NCI-H1930 (cell line): ENCODE measurements at places on chromosomes 13 and 19.
A peak's percentile ranks its signal among the peaks of the same experiment; 100 is the strongest.

GRCh38 chr19:18478545-18479311 lies 40.8 kb upstream of the ISYNA1 start:
- no peak for DNase-seq

DNA sequence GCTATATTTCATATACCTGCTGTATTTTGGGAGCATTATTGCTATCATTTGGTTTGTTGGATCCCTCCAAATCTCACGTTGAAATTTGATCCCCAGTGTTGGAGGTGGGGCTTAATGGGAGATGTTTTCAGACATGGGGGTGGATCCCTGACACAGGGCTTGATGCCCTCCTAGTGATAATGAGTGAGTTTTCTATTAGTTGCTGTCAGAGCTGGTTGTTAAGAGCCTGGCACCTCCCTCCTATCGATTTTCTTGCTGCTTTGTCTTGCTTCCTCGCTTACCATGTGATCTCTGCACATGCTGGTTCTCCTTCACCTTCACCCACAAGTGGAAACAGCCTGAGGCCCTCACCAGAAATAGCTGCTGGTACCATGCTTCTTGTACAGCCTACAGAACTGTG lies 259.9 kb upstream of the STARD13 start:
- no peak for DNase-seq

- peak; percentile 34 for DNase-seq
Measured at GRCh38 chr19:41192574-41193429, at the start of gene CYP2S1. Gene CYP2S1 (plus strand): TSS chr19:41193219. CDS start chr19:41193265, 46 bp downstream.

- peak; percentile 83 for DNase-seq
Measured at GRCh38 chr13:36163809-36164308, 32.7 kb upstream of the DCLK1 start.

GRCh38 chr13:78601124-78601873 lies 2.1 kb downstream of the POU4F1 start:
- DNase-seq, result no peak

- DNase-seq, result no peak
Measured at GRCh38 chr13:95262837-95263384, 38.3 kb downstream of the ABCC4 start.

- peak; percentile 69 for DNase-seq
Measured at GRCh38 chr19:54448040-54448773, 792 bp upstream of the LENG8 start.

DNA sequence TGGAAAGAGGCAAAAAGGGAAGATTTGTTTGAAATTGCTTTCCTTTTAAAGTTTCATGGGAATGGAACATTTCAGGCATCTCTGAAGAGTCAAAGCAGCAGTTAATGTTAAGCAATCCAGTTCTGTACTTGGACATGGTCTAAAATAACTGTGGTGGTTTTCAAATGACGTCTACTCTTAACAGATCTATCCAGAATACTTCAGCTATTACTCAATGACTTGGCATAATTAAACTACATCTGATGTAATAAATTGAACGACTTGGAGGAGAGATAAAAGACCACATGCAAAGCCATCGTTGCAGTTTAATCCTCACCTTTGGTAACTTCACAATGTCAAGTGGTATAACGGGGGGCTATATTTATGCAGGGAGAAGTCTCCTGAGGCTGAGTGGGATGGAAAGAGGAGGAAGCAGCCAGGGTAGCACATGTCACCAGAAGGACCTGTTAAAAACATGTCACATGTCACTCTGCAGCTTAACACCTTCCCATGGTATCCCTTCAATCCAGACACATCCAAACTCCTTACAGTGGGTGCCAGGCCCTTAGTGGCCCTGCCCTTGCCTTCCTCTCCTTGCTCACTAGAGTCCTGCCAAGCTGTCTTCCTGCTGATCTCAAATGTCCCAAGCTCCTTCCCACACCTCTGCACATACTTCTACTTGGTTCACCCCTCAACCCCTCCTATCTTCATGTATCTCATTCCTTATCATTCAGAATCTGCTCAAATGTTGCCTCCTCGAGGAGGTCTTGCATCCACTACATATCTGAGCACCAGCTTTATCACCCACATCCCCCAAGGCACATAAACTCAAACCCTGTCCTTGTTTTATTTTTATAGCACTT lies 327.8 kb downstream of the SUCLA2 start:
- DNase-seq, result no peak

DNA sequence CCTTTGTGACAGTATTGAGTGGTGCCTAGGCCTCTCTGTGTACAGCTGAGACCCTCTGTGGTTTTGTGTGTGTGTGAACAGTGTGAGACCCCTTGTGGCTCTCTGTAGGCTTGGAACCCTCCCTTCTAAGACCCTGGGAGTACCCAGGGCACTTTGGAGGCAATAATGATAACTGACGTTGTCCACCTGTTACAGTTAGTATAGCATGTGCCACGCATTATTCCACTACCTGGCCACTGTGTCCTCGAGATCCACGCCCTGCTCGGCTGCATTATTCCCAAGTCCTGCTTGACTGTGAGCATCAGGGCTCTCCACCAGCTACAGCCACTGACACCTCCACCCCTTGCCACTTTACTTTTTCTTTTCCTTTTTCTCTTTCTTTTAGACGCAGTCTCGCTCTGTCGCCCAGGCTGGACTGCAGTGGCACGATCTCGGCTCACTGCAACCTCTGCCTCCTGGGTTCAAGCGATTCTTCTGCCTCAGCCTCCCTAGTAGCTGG lies 2.0 kb downstream of the GRAMD1A start:
- no peak for DNase-seq

DNA sequence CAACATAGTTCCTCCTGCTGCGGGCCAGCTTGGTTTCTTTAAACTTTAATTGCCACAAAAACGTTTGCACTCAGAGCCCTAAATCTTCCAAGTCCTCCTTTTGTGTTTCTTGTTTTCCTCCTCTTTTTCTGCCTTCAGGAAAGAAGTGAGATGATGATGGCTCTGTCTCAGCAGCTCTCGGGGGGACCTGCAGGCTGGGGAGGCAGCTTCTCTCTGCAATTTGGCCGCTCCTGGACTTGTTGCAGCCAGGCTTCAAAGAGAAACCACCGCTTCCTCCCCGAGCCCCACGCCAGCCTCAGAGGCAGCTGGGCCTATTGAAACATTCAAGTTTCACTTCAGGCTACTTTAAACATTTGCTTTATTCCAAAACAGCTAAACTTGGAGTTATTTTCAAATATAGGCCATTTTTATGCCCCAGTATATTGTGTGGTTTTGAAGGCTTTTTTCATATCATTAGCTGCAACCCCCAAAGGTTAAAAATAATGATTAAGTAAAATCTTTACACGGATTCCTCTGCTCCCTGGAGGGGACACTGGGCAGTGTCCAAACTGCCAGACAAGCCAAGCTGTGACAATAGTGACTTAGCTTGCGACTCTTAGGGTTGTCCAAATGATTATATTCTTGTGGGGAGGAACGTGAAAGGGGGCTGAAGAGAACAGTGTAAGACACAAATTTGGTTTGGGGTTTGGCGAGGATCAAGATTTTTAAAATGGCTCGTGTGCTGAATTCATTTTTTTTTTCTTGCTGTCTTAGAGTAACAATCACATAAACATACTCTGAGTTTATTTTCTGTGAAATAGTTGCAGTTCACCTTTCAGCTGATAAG lies 330.8 kb downstream of the DLEU7 start:
- DNase-seq, result no peak

GRCh38 chr13:98454389-98454881 lies 122.5 kb downstream of the STK24 start:
- no peak for DNase-seq

GRCh38 chr19:2561895-2562294 lies 86.0 kb downstream of the GADD45B start:
- DNase-seq, result no peak

DNA sequence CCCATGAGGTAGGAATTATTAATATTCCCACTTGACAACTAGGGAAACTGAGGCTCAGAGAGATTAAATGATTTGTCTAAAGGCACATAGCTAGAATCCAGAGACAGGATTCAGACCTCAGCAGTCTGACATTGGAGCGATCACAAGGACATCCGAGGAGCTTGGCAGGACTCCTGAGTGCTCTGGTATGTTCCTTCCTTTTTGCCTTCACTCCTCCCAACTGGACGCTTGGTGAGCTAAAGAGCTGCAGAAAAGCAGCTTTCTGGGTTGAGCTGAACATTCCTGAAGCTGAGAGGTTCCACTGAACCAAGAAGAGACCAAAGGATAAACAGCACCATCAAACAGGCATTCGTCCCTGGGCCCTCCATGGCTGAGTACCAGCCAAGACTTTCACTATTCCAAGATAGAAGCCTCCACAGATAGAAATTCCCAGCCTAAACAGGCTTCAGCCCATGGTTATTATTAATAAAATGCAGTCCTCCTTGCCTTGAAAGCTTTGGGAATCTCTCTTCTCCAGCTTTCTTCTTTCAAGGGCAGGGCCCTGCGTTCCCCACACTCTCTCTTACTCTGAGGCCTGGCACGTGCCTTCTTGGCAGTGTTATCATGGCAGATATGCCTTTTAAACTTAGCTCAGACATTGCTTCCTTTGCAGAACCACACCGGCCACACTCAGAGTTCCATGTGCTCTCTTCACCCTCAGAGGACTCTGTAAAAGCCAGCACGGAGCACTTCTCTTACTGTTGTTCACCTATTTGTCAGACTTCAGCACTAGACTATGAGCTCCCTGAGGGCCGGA lies 97.1 kb downstream of the CYSLTR2 start:
- DNase-seq, result no peak

GRCh38 chr19:11659612-11660011 lies 62.3 kb downstream of the ZNF627 start:
- no peak for DNase-seq

- no peak for DNase-seq
Measured at GRCh38 chr19:56927791-56928207, 87.3 kb upstream of the PEG3 start.

DNA sequence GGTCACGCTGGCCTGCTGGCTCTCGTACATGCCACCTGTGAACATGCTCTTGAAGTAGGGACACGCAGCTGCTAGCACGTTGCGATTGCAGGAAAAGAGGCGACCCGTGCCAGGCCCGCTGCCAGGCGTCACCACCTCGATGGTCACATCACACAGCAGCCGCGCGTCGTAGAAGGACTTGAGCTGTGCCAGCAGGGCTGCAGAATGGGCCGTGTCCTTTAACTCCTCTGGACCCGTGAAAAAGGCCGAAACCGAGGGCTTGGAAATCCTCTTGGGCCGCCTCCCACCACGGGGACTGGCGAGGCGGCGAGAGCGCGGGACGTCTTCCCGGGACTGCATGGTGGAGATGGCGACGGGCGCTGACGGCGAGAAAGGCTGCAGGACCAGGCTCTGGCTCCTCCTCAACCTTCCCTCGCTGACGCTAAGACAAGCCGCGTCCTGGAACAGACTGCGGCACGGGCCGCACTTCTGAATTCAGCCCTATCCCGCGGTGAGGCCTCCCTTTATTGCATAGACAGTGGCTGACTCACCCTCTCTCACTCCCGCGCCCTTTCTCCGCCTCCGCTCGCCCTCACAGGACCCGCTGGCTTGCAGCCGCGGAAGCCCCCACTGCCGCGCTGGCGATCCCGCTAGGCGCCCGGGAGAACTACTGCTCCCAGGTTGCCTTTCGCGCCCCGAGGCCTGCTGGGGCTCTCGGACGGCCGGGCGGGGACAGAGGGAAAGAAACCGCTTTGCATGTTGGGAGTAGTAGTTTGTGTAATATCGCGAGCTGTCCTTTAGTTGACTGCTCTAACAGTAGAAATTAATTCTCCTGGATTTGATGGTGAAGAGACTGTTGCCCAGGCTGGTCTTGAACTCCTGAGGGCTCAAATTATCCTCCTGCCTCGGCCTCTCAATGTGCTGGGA lies at the start of gene KBTBD7:
Gene KBTBD7, minus strand, starts transcription at position 651 of the 906 bp plus-strand sequence. Its CDS starts 312 bp downstream, at position 339.
- DNase-seq, result peak; percentile 91

- DNase-seq, result no peak
Measured at GRCh38 chr13:90519157-90519556, 828.3 kb upstream of the MIR17HG start.

DNA sequence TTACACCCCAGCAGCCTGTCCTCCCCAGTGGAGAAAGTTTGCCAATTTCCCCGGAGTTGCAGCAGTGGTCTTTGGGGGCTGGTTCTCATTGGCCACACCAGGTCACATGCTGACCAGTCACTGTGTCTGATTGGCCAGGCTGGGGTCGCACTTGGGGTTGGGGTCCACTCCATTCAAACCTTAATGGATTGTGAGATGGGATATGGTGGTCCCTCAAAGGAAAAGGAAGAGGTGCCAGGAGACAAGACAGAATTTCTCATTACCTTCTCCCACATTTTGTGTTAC lies 3.4 kb downstream of the PPM1N start:
- DNase-seq, result no peak

- DNase-seq, result no peak
Measured at GRCh38 chr19:46635920-46636761, at the start of gene GNG8. Gene GNG8 (minus strand): TSS chr19:46636202. CDS start chr19:46634682, 1,520 bp downstream.

DNA sequence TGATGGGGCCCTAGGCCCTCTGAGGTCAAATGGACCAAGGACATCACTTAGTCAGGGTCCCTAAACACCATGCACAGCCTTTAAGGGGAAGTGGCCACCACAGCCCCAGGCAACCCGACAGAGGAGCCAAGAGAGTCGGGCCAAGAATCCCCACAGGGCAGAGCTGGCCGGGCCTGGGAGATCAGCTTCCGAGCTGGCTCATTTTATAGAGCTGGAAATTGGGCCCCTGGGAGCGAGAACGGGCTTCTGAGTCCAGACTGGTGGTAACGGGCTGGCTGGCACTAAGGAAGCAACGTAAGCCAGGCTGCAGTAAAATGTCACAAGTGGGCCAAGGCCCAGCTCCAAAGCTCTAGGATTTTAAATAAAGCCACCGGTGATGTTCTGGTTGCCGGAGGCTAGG lies 51.1 kb downstream of the HSPH1 start:
- DNase-seq, result no peak
